ENCODE measurements at places on chromosomes 7 and 10.

DNA sequence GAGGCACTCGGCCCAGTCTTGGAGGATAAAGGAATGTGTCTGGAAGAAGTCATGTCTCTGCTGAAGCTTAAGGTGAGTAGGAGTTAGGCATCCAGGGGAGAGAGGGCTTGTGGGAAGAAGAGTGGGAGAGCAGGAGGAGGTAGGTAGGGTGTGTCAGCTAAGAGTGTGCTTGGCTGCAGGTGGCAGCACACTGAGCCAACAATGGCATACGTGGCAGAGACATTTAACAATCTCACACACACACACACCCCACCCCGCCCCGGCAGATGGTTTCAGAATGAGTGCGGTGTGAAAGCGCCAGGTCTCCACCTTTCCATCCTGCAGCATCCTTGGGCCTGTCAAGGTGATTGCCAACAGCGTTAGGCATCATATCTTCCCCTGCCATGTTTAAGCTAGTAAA lies 11.2 kb upstream of the ARPC1A start:
- no peak for DNase-seq

GRCh38 chr7:18222636-18223035 lies 195.0 kb upstream of the PRPS1L1 start:
- DNase-seq = no peak

- DNase-seq = no peak
These were observed 136.2 kb upstream of the KCNMA1 start for GRCh38 chr10:77773631-77774426.

DNA sequence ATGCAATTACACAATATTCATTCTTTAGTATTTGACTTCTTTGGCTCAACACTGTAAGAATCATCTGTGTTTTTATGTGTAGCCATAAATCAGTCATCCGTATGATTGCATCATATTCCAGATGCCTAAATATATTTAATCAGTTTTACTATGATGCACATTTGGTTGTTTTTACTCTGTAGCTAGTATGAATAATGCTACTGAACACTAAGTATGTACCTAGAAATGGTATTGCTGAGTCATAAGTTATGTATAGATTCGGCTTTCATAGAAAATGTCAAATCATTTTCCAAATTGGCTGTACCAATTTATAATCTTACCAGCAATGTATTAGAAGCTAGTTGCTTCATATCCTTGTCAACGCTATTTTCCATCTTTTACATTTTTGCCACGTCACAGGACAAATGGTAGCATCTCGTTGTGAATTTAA lies 197.3 kb upstream of the PLXNA4 start:
- DNase-seq = no peak

GRCh38 chr7:94509887-94510581 lies 425 bp downstream of the CASD1 start:
- peak; percentile 75 for DNase-seq

GRCh38 chr7:69946901-69947300 lies 348.6 kb downstream of the AUTS2 start:
- DNase-seq = no peak

DNA sequence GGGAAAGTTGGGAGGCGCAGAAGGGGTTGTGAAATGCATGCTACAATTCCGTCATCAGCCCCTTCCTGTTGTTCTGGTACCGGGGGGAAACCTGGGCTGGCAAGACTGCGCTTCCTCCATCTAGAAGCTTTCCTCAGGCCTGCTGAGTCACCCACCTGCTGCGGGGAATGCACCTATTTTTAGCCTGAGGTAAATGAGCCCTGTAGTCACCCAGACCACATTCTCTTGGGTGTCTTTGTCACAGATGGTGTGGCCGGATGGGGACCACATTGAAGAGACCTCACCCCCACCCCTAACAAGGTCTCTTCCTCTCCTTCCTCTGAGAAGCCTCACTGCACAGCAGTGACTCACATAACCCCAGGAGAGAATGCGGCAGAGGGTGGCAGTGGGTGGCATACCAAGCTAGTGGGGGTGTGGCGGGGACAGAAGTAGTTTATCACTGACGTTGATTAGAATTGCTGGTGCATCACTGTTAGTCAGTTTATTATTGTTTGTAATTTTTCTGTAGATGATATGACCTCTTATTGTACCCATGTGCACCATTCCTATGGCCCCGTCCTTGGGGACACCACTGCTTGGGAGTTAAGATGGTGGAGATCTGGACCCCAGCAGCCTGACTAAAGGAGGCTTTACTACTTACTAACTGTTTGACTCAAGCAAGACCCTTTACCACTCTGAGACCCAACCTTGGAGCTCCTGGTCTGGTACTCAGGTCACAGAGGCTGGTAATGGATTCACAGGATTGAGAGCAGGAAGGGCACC lies 83.0 kb upstream of the DUSP5 start:
- DNase-seq = peak; percentile 75

DNA sequence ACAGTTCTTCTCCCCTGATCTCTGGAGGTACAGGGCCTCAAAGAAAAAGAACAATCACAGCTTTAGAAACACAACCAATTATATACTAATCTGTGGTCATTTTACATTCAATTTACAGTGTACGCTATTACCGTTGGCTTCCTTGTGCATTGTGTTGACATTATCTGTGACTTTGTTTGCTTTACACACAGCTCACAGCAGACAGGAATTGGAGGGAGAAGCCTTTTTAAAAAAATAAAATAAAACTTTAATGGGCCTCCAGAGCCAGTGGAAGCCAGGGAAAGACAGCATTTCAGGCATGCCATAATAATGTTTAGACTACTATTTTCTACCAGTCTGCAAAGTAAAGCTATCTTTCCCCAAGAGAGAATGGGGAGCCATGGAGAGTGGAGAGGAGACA lies 179.0 kb upstream of the ADO start:
- DNase-seq = no peak
